RCC 7860 (cell line): ENCODE measurements at places on chromosomes 7 and 10.

GRCh38 chr10:132684164-132684891, 101.6 kb downstream of the NKX6-2 start:
- DNase-seq: peak; percentile 86

- peak; percentile 43 for DNase-seq
Measured at GRCh38 chr10:49594594-49594993, 15.5 kb upstream of the SLC18A3 start.

DNA sequence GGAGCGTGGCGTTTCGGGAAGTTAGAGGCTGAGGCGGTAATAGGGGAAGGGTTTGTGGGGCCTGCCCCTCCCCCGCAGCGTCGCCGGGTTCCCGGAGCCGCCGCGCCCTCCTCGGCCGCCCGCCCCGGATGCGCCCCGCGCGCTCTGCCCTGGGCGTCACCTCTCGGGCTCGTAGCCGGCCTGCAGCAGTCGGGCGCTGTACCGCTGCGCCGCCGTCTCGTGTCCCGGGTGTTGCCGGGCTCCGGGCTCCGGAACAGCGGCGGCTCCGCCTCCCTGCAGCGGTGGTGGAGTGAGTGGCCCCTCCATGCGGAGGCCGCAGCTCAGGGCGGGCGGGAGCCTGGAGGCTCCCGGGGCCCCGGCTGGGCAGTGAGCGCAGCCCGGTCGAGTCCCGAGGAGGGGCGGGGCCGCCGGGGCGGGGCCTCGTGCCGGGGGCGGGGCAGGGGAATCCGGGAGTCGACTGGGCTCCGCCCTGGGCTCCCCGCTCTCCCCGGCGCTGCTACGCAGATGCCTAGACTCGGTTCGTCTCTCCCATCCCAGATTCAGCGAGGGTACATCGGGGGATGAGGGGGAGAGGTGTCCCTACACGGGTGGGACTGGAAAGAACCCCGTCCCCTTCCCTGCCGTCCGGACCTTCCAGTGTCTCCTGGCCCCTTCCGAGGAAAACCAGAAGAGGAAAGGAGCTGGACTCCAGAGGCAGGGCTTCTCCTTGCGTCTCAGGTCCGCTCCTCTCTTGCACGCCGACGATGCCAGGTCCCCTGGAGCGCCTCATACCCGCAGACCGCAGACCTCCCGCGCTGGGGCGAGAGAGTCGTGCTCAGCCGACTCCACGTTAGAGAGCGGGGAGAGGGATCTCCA, at the start of gene IMPDH1:
TSS of gene IMPDH1 (minus strand) at position 387 of the 855 bp plus-strand sequence. CDS start at position 306, 81 bp downstream.
- DNase-seq: peak; percentile 78

GRCh38 chr7:85711894-85712293, 525.0 kb upstream of the SEMA3D start:
- no peak for DNase-seq

- peak; percentile 37 for DNase-seq
Measured at GRCh38 chr7:47664650-47665195, 82.8 kb upstream of the TNS3 start.

GRCh38 chr10:3472287-3473051, 299.9 kb upstream of the PITRM1 start:
- peak; percentile 92 for DNase-seq

- no peak for DNase-seq
Measured at GRCh38 chr10:34018784-34019183, 684.3 kb upstream of the NRP1 start.

GRCh38 chr10:75718991-75719390, 287.6 kb downstream of the LRMDA start:
- DNase-seq: no peak

GRCh38 chr7:39709768-39710311, 86.5 kb downstream of the RALA start:
- DNase-seq: no peak

- no peak for DNase-seq
Measured at GRCh38 chr10:119370111-119370741, 162.9 kb downstream of the GRK5 start.

GRCh38 chr10:6011558-6011957, 34.2 kb upstream of the IL15RA start:
- no peak for DNase-seq

DNA sequence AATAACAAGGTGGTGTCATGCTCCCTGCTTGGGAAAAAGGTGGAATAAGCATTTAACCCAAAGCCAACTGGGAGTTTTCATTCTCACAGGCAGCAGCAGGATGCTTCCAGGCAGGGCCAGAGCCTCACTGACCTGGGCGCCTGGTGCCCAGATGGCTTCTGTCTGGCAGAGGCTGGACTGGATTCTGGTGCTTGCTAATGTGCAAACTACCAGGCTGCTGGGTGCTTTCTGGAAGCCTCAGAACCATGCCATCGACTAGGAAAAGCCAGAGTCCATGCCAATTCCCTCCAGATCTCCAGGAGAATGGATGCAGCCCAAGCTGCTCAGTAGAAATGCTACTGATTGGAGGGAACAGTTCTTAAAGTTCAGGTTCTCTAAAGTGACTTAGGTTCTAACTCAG, 36.2 kb downstream of the VIPR2 start:
- DNase-seq: no peak
